Activated CD4-positive, alpha-beta memory T cell treated with anti-CD3 and anti-CD28 coated beads, Interleukin-2, amount 10 ng/mL, durations not matched to agents 7 days and 5 days (primary cell): ENCODE measurements at places on chromosomes 2 and 18. TPM values are rescaled to one million over a fixed set of nuclear protein-coding genes. Genes with fewer than 3 reads are reported as not detected.

- DNase-seq: no peak
Measured at GRCh38 chr2:25385910-25386309, 44.2 kb upstream of the DNMT3A start.

- DNase-seq: no peak
Measured at GRCh38 chr2:120283649-120284048, 31.0 kb downstream of the RALB start.

- DNase-seq: no peak
Measured at GRCh38 chr2:208118918-208119317, 5.4 kb downstream of the CRYGD start.

SEPTIN10 gene
- total RNA-seq: 3.8 TPM

KCNJ13 gene
- not detected for total RNA-seq

CRYGD gene
- not detected for total RNA-seq

GRCh38 chr2:75801234-75801982 is 90.7 kb upstream of the GCFC2 start:
- DNase-seq: no peak

DNA sequence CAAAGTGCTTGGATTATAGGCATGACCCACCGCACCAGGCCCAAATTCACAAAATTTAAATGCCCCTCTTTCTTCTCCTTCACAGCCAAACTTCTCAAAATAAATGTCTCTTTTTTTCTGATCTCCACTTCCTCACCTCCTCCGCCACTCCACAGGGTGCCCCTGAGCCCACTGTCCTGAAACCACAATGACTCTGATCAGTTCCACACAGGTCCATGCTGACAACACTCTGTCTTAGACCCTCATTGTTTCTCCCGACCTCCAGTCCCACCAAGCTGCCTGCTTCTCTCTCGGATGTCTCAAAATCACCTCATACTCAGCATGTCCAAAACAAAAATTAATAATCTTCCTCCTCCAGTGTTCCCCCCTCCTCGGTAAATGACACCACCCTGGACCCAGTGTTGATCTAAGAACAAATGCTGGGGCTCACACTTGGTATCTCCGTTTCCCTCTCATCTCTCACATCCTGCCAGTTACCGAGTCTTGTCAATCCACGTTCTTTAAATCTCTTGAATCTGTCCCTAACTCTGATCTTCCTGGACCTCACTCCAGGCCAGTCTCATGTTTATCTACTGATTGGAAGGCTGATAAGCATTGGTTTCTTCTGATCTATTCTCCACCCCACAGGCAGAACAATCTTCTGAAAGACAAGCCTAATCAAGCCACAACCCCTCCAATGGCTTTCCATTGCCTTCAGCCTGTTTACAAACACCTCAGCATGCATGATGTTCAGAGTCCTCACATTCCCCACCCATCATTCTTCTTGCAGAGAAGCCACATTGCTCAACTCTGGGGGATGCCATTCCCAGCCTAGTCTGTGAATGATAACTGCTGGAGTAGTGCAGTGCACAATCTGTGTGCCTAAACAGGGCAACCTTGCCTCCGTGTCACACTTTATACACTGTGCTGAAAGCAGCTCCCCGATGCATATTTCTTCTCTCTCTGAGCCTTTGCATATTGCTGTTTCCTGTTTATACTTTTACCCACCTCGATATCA is 12.4 kb upstream of the ANKRD44 start:
- DNase-seq: no peak

HAAO gene
- 0.18 TPM for total RNA-seq

GORASP2 gene
- total RNA-seq: 58.7 TPM

DNA sequence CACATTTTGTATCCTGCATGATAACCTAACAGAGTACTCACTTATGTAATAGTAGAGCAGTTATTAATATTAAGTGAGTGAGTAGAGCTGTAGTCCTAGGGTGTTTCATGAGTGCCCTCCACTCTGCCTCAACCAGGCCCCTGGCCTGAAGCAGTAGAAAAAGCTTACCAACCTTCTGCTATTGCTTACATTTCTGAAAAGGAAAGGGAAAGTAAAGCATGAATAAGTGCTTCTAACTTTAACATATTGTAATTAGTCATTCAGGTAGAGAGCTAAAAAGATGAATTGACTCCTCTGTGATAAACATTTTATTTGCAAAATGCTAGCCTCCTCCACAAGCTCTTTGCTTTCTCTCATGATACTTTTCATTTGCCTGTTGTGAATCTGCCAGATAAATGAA is 94.7 kb upstream of the RPE start:
- DNase-seq: no peak

DNA sequence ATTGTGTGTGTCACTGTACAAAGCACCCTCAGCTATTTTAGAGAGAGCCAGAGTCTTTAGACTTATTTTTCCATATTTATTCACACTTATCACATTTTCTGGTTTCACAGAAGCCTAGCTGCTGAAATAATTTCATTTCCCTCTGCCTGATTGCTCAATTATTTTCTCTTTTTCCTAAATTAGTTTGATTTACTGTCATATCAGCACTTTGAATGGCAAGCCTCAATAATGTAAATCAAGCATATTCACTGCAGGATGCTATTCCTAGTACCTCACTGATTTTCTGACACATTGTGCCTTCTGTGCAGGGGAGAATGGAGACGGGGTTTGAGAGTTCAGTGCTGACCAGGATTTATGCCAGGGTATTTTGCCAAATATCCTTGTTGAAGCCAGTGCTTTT is 48.3 kb downstream of the CPS1 start:
- DNase-seq: no peak

GRCh38 chr2:121486191-121486790 is 44.4 kb upstream of the RNU4ATAC start:
- DNase-seq: no peak

DNA sequence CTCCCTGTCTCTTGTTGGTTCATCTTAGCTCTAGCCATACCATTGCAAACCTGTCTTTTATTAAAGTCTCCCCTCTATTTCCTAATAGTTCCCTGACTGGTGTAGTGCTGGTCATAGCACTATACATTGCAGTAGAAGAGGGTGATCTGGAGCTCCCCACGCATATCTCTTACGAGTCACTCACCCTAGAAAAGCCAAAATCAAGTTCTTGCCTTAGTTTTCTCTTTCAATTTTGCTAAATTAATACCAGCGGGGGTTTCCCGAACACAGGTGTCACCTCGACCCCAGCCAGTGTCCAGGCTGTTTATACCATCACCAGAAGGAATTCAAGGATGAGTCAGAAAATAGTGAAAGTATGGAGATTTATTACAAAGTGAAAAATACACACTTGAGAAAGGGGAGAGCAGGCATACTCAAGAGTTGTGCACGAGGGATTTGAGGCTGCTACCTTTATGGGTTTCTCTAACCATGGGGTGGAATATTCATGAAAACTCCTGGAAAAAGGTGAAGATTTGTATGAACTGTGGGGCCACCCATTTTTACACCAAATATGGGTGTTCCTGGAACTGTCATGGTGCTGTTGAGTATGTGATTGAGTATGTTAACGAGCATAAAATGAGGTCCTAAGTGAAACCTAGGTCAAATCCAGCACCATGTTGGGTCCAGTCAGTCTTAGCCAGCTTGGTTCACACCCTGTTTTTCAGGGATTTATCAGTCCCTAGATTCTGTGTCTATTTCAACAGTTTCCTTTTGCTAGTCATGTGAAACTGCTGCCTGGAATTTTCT is 20.2 kb downstream of the PROKR1 start:
- DNase-seq: no peak

DNA sequence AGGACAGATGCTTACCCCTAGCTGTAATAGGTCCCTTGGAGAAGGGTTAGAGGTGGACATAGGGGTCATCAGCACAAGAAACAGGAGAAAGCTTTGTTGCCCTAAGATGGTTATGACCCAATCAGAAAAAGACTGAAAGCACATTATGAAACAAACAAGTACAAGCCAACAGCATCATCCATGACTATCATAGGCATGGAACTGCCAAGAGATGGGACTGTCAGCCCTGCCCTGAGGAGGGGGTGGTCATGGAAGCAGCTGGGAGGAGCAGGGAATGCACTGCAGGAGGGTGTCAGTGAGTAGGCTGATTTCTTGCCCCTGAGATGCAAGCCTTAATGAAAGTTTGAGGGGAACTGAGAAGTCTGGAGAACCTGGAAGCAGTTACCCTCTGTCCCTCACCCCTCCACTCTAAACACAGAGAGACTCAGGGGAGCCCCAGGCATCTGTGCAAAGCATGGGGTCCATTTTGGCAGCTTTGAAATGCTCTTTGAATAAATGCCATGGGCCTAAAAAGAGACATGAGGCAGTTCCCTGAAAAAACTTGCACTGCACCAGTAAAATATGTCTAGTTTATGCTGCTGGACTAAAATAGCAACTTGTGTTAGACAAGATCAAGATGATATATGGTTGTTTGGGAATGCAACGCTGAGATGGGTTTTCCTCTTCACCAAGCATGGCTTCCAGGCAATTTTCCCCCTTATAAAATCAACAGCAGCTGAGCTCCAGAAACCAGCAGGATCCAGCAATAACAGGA is 122.7 kb upstream of the ZFP36L2 start:
- no peak for DNase-seq

ARHGAP28 gene
- not detected for total RNA-seq

- DNase-seq: no peak
Measured at GRCh38 chr2:24429197-24430074, 61.6 kb upstream of the NCOA1 start.

DNA sequence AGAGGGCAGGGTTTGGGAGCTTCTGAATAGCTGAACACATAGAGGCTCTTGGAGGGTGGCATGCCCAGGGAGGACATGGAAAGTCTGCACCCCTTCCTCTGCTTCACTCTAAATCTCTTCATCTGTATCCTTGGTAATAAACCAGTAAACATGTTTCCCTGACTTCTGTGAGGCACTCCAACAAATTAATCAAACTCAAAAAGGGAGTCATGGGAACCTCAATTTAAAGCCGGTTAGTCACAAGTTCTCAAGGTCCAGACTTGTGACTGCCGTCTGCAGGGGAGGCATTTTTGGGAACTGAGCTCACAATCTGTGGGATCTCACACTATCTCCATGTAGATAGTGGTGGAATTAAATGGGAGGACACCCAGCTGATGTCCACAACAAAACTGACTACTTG is 33.1 kb upstream of the STON1 start:
- DNase-seq: no peak

- DNase-seq: no peak
Measured at GRCh38 chr2:42752314-42752713, 11.6 kb downstream of the OXER1 start.

GRCh38 chr2:55311444-55311870 is 42.4 kb upstream of the MTIF2 start:
- no peak for DNase-seq

- no peak for DNase-seq
Measured at GRCh38 chr2:223034221-223034975, 17.6 kb upstream of the KCNE4 start.

DNA sequence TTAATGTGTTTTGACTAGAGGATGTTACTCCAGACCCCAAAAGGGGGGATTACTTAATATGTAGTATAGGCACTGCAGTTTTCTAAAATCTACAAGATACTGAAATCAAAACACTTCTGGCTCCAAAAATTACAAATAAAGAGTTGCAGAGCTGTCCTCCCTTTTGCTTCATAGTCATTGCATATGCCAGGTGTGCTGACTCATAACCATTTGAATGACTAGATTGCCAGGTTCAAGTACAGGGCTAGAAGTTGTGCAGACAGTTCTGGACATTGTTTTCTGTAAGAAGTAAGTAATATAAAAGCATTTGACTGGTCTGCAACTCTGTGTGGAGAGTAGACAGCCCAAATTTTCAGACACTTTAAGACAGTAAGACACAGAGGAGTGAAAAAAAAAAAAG is 6.7 kb downstream of the CWC22 start:
- no peak for DNase-seq

SNRPD1 gene
- 96.6 TPM for total RNA-seq

TANC1 gene
- 0.48 TPM for total RNA-seq

- no peak for DNase-seq
Measured at GRCh38 chr2:234146087-234146826, 95.8 kb downstream of the SPP2 start.

DNA sequence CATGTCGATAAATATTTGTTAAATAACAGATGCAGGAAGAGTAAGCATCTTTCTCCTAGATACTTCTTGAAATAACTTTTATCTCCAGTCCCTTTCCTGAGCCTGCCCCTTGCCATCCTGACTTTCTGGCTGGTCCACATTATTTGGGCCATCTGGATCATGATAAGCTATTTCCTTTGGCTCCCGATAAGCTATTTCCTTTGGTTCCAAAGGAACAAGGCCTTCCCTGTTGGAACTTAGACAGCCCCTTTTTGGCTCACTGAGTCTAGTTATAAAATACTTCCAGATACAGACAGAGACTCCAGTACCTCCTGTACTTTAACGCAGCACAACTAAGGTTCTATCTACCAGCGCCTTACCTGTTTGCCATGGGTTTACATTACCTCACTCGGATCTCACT is 205.3 kb upstream of the CCDC150 start:
- no peak for DNase-seq

DNA sequence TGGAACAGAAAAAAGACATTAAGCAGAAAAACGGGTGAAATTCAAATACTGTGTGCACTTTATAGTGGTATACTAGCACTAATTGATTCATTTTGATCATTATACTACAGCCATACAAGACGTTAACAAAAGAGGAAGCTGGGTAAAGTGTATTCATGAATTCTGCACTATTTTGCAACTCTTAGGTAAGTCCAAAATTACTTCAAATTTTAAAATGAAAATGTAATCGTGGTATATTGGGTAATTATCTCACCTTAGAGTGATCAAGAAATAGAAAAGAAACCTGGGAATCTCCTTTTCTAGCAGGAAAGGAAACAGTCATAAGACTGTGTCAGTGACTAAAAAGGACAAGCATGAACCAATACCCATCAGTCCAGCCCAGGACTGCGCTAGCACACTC is 5.4 kb downstream of the TGFBRAP1 start:
- no peak for DNase-seq

DNA sequence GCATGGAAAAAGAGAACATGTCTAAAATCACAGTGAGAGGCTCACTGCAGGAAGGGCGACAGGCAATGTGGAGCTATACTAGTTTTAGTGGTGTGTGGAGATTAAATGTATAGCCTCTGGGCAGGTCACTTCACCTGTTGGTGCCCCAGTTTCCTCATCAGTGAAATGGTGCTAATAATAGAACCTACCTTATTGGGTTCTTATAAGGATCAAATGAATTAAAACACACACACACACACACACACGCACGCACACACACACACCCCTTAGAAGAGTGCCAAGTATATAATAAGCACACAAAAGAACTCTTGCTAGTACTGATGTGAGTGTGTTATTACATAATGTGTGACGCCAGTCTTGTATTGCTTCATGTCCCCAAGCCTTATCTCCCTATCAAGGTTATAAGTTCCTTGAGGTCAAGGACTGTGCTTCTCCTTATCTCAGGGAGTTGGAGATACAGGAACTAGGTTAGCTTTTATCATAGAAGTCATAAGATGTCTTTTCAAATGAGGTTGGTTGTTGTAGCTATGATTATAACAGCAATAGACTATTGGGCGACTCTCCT is 98.0 kb upstream of the CXCR4 start:
- DNase-seq: no peak

DNA sequence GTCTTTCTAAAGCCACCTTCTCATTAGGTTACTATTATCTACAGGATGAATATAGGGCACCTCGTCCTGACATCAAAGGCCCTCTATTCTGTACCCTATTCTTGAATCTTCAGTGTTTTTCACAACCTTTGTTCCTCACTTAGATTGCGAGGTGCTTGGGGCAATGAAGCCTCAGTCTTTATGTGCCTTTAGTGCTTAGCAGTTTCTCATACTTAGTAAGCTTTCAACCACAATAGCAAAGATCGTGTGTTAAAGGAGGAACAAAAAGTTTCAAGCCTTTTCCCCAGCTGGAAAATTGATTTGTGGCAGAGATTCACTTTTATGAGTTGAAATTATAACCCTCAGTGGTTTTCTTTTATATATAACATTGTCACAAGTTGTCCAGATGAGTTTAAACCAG is 226.9 kb downstream of the MYO3B start:
- no peak for DNase-seq
